ENCODE measurements at places on chromosomes 12 and 14.

- DNase-seq: no peak
Measured at GRCh38 chr12:52346593-52346992, 20.7 kb downstream of the KRT85 start.

GRCh38 chr14:81400202-81400678, at the start of gene STON2:
STON2 (minus strand) TSS chr14:81400324; CDS start chr14:81398382, 1,942 bp downstream.
- DNase-seq: peak; percentile 63

GRCh38 chr12:29208936-29209701, 60.0 kb downstream of the FAR2 start:
- DNase-seq: no peak

DNA sequence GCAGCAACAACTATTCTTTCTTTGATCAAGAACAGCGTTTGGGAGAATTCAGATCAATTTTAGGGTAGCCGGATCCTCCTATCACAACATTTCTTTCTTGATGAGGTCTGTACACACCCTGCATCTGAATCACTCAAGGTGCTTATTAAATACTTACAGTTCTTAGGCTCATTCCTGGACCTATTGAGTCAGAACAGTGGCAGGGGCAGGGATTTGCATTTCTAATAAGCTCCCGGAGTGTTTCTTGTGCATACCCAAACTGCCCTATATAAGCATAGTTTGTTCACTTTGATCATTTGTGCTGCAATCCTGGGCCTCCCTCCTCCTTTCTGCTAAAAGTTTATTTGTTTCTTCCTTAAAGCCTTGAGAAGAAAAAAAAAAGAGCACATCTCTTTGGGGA, 80.5 kb upstream of the RPH3A start:
- no peak for DNase-seq

- DNase-seq: peak; percentile 13
Measured at GRCh38 chr14:76550534-76550933, 174.6 kb downstream of the ESRRB start.

GRCh38 chr14:74856366-74856765, 19.6 kb downstream of the PROX2 start:
- DNase-seq: no peak

DNA sequence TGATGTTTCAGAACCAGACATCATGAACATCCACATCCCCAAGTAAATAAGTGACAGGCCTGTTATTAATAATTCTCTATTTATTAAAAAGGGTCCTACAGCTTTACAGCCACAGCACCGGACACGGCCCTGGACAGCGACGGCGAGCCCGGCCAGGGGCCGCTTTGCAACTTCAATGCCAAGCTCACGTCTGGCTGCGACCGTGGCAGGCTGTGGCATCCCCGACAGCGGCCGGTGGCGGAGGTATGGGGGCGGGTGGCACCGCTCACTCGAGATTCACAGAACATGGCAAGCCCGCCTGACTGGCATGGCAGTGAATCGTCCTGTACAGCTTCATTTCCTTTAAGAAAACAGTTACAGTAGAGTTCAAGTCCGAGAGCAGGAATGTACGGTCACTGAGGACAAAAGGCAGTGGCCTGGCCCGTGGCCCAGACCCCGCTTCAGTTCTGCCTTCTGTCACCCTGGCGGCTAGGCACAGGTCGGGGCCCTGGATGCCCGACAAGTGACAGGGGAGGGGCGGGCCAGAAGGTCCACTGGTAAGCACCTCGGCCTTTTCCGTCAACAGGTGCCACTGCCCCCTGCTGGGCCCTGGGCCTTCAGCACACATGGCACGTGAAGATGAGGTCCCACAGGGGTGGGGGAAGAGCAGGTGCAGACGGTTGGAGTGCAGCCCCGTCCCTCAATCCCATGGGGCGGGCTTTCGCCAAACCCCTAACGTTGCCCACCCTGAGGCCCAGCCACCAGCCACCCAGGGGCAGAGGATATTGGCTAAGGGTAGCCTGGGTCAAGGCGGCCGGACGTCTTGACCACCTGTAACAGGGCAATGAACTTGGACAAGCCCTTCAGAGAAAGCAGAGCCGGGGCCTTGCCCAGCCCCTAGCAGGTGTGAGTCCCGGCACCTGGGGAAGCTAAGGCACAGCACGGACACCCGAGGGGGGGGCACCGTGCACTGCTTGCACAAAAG, 30.3 kb downstream of the HIP1R start:
- DNase-seq: no peak

DNA sequence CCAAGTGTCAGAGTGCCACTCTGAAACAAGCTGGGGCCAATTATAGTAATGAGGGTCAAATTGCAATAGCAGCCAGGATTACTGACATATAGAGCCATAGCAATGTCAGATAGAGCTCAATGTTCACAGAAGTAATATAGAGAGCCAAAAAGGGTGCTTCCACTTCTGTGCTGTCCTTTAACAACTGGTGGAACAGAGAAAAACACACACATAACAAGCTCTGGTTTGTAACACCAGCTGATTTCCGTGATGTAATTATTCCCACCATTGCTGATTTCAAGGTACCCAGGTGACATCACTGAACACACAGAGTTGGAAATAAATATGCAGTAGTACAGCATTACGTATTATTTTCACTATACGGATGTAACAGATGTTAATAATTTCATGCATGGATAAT, 3.0 kb upstream of the CLEC2B start:
- DNase-seq: no peak

DNA sequence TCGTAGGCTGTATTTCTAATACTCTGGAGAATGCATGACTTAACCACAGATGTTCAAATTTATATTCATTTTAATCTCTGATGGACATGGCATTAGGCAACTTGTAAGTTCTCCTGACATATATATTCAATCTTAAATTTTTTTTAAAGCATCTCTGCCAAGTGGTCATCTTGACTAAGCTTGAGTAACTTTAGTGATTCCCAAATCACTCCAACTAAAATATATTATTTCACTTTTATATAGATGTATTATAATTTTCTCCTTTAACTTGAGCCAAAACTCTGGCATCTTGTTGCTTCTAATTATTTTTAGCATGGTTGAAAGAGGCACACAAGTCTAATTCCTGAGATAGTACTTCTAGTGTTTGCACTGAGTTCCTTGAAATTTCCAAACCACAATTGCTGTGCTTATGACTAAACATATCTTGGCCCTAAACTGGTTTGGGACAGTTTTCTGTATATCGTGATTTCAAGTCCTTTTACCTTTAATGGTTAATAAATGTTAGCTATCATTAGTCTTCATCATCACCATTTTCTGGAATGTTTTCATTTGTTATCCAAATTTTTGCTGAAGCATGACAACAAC, 8.4 kb downstream of the LRFN5 start:
- DNase-seq: no peak

- DNase-seq: no peak
Measured at GRCh38 chr12:57886542-57886941, 40.0 kb upstream of the CTDSP2 start.

GRCh38 chr12:14849661-14850060, 6.3 kb upstream of the ART4 start:
- peak; percentile 91 for DNase-seq

DNA sequence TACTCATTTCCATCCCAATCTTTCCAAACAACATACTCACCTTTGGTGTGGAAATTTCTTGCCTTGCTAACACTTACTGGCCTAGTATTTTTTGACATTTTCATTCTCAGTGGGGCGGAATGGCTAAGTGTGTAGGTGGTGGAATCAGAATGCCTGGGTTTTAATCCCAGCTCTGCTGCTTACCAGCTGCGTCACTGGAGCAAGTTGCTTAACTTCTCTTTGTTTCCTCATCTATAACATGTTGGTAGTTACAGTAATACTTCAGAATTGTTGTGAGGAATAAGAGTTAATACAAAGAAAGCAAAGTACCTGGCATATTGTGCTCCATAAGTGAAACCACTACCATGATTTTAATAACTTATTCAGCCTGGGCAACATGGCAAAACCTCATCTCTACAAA, 3.0 kb upstream of the FAM177A1 start:
- DNase-seq: no peak

- DNase-seq: peak; percentile 59
Measured at GRCh38 chr12:91178139-91178561, 4.5 kb downstream of the DCN start.

DNA sequence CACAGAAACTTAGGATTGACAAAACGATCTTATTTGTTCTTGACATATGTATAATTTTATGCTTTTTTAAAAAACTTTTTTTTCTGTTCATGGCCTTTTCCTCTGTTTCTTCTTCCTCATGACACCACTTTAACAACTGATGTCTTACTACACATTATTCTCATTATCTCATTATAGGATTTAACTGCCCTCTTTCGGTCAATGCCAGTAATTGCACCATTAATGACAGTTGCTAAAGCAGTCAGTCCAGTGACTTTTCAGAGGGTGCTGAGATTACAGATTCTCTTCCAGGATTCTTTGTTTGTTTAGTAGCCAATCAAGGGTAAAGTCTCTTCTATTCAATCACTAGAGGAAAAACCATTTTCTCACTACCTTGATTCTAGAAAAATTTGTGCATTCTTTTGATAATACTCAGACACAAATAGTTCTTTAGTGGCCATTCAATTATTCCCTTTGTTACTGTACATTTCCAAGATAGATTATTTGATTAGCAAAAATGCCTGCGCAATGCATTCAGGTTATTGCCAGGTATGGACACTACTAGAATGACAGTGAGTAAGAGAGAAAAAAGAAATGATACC, 50.1 kb downstream of the KLRG1 start:
- peak; percentile 54 for DNase-seq

- DNase-seq: peak; percentile 67
Measured at GRCh38 chr12:132153501-132154340, 9.5 kb downstream of the NOC4L start.

GRCh38 chr14:105490267-105490571, 827 bp upstream of the TEDC1 start:
- no peak for DNase-seq

DNA sequence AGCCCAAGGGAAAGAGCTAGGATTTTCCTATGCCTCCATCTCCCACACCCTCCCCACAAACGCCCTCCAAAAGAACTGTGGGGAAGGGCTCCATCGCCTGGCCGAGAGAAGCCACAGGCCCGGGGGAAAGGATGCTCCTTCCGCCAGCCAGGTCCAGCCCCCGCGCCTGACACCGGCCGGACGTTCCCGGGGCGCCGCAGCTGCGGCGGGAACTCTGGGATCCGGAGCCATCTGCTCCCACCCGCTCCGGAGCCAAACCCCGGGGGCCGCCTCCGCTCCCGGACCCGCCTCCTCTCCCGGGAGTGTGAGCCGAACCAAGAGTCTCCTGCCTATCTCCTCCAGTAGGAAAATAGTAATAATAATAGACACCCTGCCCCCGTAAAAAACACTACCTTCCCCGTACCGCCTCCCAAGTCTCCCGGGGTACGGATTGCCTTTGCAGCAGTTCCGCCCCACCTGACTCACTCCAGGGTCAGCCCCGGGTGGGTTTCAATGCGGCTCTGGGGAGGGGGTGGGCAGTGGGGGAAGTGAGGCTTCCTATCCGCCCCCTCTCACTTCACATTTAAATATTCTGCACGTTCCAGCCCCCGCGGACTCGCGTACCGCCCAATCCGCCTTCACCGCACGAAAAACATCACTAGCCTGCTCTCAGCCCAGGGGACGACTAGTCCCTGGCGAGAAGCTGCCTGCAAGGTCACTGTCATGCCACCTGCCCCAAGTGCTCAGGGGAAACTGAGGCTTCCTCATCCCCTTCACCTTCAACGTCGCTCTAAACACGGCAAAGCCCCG, 2.4 kb downstream of the AGAP2 start:
- DNase-seq: peak; percentile 60

DNA sequence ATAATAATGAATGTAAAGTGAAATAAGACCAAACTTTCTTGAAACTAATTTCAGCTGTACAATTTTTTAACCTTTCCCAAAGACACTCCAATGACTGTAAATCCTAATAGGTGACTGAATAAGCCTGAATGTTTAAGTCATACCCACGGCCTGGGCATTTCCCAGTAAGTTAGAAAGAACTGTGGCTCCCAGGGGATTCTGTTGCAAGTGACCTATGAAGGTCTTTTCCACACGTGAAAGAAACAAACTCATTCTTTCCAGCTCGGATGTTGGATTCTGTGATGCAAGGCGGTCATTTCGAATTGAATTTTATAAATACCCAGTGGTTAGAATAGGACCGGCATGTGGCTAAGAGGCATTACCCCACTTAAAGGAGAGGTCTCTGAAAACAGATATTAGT, 1134.4 kb downstream of the GALC start:
- no peak for DNase-seq

- peak; percentile 37 for DNase-seq
Measured at GRCh38 chr12:22255097-22255496, 79.4 kb downstream of the ST8SIA1 start.

DNA sequence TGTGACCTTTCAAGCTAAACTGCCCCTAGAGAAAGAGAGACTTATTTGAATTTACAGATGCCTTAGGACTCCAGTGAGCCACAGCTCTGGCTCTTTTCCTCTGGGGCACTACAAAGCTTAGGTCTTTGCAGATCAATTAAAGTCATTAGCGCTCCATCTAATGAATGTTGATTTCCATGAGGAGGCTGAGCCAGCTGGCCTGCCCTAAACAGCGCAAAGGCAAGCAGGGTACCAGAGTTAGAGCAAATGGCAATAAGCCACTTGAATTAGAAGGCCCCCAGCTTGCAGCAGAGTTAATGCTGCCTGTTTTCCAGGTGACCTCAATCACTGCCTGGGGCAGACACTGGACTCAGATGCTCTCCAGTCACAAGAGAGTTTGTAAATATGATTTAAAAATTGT, 695.3 kb downstream of the DIO2 start:
- DNase-seq: no peak

DNA sequence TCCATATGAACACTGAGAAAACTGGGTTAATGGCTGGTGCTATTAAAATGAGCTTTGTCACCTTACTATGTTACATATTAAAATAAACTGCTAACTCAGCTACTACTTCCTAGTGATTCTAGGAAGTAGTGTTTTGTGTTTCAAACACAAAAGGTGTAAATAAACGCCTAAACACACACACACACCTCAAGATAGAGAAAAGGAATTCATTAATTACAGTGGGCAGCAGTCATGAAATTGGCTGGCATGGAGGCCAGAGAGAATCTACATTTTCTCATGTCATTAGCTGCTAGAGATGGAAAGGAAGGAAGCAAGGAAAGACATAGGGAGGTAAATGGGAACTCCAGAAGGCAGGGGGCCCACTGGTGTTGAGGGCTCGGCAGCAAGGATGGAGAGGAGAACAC, 787 bp upstream of the PRMT5 start:
- no peak for DNase-seq

- DNase-seq: no peak
Measured at GRCh38 chr12:78878459-78878858, 13.9 kb downstream of the SYT1 start.

GRCh38 chr12:63420206-63420644, 248.1 kb downstream of the DPY19L2 start:
- peak; percentile 75 for DNase-seq

Measured in EH (cell line).